ENCODE measurements at places on chromosomes 7 and 10. TPM values are rescaled to one million over a fixed set of nuclear protein-coding genes. Genes with fewer than 3 reads are reported as not detected.

DNA sequence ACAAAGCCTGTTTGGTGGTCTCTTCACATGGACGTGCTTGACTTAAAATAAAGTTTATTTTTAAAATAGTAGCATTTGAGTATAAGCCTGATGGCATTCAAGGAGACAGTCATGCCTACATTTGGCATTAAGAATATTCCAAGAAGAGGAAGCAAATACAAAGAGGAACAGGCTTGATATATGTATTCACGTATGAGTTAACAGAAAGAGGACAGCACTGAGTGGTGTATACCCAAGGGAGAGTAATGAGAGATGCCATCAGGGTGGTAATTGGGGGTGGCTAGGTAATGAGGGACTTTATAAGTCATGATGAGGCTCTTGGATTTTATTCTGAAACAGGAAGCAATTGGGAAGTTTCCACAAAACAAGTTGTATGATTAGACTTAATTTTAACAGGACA is 363.3 kb downstream of the SEMA3D start:
- no peak for DNase-seq
- H3K4me1 ChIP-seq = no peaks in the 10 kb centered on the region
- H3K27me3 ChIP-seq = no peaks in the 10 kb centered on the region

- H3K27me3 ChIP-seq = no peaks in the 10 kb centered on the region
- DNase-seq = no peak
- no peak overlapping the region for H3K27ac ChIP-seq
- peaks cover 2% of the 10 kb centered on the region for H3K36me3 ChIP-seq
Measured at GRCh38 chr10:5904227-5904626, 14.2 kb downstream of the FBH1 start.

- no peak overlapping the region for H3K27ac ChIP-seq
- no peak overlapping the region for H3K4me3 ChIP-seq
- H3K27me3 ChIP-seq = no peaks in the 10 kb centered on the region
- H3K4me1 ChIP-seq = no peaks in the 10 kb centered on the region
Measured at GRCh38 chr10:49831352-49832035, 69.4 kb upstream of the OGDHL start.

- no peak overlapping the region for H3K4me3 ChIP-seq
- H3K27me3 ChIP-seq = no peaks in the 10 kb centered on the region
- no peaks in the 10 kb centered on the region for H3K4me1 ChIP-seq
- no peak overlapping the region for H3K27ac ChIP-seq
Measured at GRCh38 chr10:89163265-89163995, 43.7 kb downstream of the CH25H start.

- no peak overlapping the region for H3K27ac ChIP-seq
- no peak for DNase-seq
Measured at GRCh38 chr7:77461246-77461645, 45.1 kb upstream of the GSAP start.

- peaks cover 13% of the 10 kb centered on the region for H3K4me1 ChIP-seq
- H3K36me3 ChIP-seq = peaks cover 4% of the 10 kb centered on the region
- H3K27ac ChIP-seq = no peak overlapping the region
- DNase-seq = no peak
Measured at GRCh38 chr10:28558186-28558585, 25.3 kb downstream of the WAC start.

DNA sequence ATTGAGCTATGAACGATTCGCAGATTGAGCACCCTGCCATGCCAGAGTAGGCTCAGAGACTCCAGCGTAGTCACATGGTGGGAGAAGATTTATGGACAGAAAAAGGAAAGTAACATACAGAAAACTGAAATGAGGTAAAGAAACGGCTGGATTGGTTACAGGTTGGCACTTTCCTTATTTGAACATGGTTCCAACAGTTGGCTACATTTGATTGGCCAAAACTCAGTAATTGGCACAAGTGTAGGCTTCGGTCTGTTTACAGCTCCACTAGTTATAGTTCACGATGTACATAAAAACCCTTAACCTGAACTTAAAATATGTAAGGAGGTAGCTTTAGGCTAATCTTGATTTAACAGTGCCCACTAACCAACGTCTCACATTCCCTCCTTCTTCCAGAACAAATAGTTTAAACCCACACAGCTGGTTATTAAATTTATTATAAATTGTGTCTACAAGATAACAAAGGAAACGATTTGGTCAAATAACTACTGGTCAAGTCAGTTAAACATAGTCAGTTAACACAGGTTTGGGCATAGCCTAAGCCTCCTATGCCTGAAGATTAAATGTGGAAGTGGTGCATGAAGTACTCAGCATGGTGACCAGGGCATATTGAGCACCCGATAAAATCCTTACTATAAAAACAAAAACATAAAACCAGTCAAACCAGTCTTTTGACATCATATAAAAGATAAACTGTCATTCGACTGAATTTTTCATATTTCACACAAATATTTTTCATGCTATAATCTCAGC is 17.9 kb upstream of the MTERF1 start:
- H3K4me3 ChIP-seq = no peak overlapping the region
- no peaks in the 10 kb centered on the region for H3K4me1 ChIP-seq
- no peak overlapping the region for H3K27ac ChIP-seq
- no peak for DNase-seq
- H3K36me3 ChIP-seq = no peaks in the 10 kb centered on the region

DNA sequence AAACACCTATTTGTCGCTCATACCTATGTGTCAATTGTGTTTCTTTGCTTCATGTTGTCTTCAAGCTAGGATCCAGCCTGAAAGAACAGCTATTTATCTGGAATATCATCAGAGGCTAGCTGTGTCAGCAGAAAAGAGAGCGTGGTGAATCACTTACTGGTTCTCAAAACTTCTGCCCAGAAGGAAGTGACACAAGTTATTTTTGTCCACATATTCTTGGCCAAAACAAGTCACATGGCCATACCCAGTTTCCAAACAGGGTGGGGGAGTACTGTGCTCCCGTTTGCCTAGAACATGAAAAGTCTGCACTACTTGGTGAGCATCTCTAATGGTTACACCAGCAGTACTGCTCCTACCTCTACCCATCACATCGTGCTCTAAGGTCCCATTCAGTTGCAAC is 160.9 kb upstream of the CSTF2T start:
- peaks cover 1% of the 10 kb centered on the region for H3K4me1 ChIP-seq
- H3K4me3 ChIP-seq = no peak overlapping the region
- peak; percentile 63 for DNase-seq
- no peaks in the 10 kb centered on the region for H3K27me3 ChIP-seq

DNA sequence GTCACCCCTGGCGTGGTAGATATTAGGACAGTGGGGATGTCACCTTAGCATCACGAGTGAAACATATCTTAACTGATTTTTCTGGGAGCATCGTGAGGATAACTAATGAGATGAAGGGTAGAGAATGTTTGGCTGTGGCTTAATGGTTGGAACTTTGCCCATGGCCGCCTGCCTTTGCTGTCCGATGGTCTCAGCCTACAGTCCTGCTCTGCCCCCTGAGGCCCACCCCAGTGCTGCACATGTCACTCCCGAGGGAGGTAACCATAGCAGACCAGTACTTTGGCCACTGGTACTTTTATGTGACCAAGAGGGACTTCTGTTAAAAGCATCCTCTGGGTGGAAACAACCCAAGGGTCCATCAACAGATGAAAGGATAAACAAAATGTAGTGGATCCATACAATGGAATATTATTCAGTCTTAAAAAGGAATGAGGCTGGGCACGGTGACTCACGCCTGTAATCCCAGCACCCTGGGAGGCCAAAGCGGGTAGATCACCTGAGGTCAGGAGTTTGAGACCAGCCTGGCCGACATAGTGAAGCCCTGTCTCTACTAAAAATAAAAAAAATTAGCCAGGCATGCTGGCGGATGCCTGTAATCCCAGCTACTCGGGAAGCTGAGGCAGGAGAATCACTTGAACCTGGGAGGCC is 58.4 kb downstream of the TACR2 start:
- H3K4me3 ChIP-seq = no peak overlapping the region
- H3K36me3 ChIP-seq = no peaks in the 10 kb centered on the region
- H3K27ac ChIP-seq = peak overlapping the region; percentile 35

- DNase-seq = no peak
- H3K27ac ChIP-seq = no peak overlapping the region
- no peaks in the 10 kb centered on the region for H3K27me3 ChIP-seq
- H3K36me3 ChIP-seq = no peaks in the 10 kb centered on the region
- no peaks in the 10 kb centered on the region for H3K4me1 ChIP-seq
Measured at GRCh38 chr10:108653531-108653930, 1269.8 kb downstream of the XPNPEP1 start.

DNA sequence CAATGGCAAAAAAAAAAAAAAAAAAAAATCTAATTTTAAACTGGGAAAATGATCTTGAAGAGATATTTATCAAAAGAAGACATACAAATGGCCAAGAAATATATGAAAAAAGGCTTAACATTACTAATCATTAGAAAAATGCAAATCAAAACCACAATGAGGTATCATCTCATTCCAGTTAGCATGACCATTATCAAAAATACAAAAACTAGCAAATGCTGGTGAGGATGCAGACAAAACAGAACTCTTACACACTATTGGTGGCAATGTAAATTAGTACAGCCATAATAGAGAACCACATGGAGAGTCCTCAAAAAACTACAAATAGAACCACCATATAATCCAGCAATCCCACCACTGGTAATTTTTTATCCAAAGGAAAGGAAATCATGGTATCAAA is 489.6 kb downstream of the TNS3 start:
- H3K27ac ChIP-seq = no peak overlapping the region
- no peaks in the 10 kb centered on the region for H3K4me1 ChIP-seq
- no peaks in the 10 kb centered on the region for H3K36me3 ChIP-seq

GRCh38 chr7:27606270-27607209 is 56.1 kb downstream of the HIBADH start:
- no peaks in the 10 kb centered on the region for H3K4me1 ChIP-seq
- no peak overlapping the region for H3K4me3 ChIP-seq
- no peak overlapping the region for H3K27ac ChIP-seq
- no peaks in the 10 kb centered on the region for H3K27me3 ChIP-seq
- DNase-seq = no peak

DNA sequence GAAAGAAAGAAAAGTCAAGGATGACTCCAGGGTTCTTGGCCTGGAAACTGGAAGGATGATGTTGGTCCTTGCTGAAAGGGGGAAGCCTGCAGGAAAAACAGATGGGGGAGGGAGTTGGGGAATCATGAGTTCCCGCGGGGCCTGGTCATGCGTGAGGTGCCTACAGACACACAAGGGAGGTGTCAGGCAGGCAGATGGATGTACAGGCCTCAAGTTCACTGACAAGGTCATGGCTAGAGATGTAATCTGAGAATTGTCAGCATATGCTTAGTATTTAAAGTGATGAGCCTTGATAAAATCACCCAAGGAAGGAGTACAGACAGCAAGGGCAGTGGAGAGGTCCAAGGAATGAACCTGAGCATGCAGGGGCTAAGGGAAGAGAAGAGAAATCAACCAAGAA is 46.8 kb downstream of the DLG5 start:
- no peak overlapping the region for H3K27ac ChIP-seq
- H3K36me3 ChIP-seq = no peaks in the 10 kb centered on the region
- peaks cover 1% of the 10 kb centered on the region for H3K4me1 ChIP-seq
- no peaks in the 10 kb centered on the region for H3K27me3 ChIP-seq
- no peak overlapping the region for H3K4me3 ChIP-seq

- H3K4me1 ChIP-seq = no peaks in the 10 kb centered on the region
- no peaks in the 10 kb centered on the region for H3K27me3 ChIP-seq
- no peak overlapping the region for H3K4me3 ChIP-seq
Measured at GRCh38 chr10:21721000-21721665, 187.1 kb downstream of the MLLT10 start.

- H3K27ac ChIP-seq = peak overlapping the region; percentile 91
- peaks cover 3% of the 10 kb centered on the region for H3K4me1 ChIP-seq
- H3K27me3 ChIP-seq = no peaks in the 10 kb centered on the region
- no peak for DNase-seq
- H3K36me3 ChIP-seq = no peaks in the 10 kb centered on the region
- no peak overlapping the region for H3K4me3 ChIP-seq
Measured at GRCh38 chr10:62046522-62047227, 145.2 kb downstream of the ARID5B start.

DNA sequence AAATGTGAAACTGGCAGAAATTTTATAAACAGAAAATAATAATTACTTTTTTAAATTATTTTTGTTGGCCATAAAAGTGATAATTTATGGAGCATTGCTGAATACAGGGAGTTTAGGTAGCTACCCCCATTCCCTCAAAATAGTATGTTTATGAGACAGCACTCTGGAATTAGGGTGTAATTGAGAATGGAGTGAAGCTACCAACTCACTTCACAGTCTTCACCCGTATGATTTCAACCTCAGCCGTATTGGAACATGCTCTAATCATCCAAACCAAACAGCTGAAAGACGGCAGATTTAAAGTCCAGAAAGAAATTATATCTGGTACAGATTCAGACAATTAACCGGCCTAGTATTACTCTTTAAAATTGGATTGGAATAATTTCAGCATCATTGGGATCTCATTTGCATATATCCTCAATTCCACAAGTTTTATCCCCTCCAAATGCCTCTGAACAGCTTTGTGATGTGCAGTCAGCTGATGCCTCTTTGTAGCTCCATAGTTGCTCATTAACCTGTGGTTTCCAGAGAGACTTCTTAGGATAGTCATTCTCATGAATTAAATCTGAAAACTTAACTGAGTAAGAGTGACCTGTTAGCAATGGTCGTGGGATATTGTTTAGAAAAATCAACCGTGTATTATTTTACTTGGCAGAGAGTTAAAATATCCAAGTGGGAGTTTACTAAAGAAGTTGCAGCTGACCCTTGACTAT is 59.1 kb upstream of the GJD4 start:
- no peak for DNase-seq
- no peak overlapping the region for H3K27ac ChIP-seq
- no peak overlapping the region for H3K4me3 ChIP-seq
- H3K4me1 ChIP-seq = no peaks in the 10 kb centered on the region
- H3K27me3 ChIP-seq = no peaks in the 10 kb centered on the region

DNA sequence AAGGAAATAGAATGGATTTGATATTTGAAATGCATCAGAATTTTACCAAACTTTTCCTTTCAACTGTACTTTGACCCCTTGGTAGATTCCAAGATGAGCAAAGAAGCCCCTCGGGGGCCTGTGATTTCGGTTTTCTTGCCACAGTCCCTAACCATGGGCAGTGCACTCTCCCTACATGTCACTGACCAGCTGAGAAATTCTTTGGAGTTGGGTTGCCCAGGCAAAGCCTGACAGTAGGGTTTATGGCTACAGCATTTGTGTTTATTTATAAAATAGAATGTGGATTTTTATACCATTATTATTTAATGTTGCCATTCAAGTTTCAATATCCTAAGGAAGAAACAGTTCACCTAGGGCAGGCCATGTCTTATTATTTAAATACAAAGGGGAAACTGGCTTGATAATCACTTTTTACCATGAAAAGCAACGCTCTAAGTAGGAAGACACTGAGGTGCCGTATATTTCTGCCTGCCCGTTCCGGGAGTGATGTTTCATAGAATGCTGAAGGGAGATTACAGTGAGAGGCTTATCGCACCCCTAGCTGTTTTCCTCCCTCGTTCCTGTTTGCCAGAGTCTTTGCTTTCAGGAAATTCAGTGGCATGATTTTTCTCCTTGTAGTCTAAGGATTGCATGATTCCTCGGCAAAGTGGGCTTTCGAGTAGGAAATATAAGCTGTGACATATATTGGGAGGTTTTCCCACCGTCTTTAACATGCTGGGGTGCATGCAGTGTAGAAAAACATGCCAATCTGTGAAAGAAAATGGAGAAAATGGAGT is 35.8 kb downstream of the WIPF3 start:
- no peaks in the 10 kb centered on the region for H3K4me1 ChIP-seq
- H3K36me3 ChIP-seq = no peaks in the 10 kb centered on the region
- no peaks in the 10 kb centered on the region for H3K27me3 ChIP-seq
- H3K27ac ChIP-seq = no peak overlapping the region
- H3K4me3 ChIP-seq = no peak overlapping the region

CNPY1 gene
- total RNA-seq = not detected

SPDYE11 gene
- not detected for total RNA-seq

OR6V1 gene
- not detected for total RNA-seq

NT5C3A gene
- 28.2 TPM for total RNA-seq

TRPV5 gene
- not detected for total RNA-seq

KDM7A gene
- total RNA-seq = 24.9 TPM

MTURN gene
- total RNA-seq = 72.5 TPM

ETV1 gene
- 15.1 TPM for total RNA-seq

CAV1 gene
- total RNA-seq = 230 TPM

ZC3HAV1L gene
- 17.5 TPM for total RNA-seq

NODAL gene
- total RNA-seq = not detected

OR9A2 gene
- not detected for total RNA-seq

All from aorta (tissue), 5 donors.